HTR-8/SVneo (cell line): ENCODE measurements at places on chromosomes 1 and 21.

- DNase-seq: no peak
Measured at GRCh38 chr1:81408419-81408818, 392.3 kb upstream of the ADGRL2 start.

GRCh38 chr1:145997016-145997717 lies 788 bp upstream of the TXNIP start:
- DNase-seq: no peak

DNA sequence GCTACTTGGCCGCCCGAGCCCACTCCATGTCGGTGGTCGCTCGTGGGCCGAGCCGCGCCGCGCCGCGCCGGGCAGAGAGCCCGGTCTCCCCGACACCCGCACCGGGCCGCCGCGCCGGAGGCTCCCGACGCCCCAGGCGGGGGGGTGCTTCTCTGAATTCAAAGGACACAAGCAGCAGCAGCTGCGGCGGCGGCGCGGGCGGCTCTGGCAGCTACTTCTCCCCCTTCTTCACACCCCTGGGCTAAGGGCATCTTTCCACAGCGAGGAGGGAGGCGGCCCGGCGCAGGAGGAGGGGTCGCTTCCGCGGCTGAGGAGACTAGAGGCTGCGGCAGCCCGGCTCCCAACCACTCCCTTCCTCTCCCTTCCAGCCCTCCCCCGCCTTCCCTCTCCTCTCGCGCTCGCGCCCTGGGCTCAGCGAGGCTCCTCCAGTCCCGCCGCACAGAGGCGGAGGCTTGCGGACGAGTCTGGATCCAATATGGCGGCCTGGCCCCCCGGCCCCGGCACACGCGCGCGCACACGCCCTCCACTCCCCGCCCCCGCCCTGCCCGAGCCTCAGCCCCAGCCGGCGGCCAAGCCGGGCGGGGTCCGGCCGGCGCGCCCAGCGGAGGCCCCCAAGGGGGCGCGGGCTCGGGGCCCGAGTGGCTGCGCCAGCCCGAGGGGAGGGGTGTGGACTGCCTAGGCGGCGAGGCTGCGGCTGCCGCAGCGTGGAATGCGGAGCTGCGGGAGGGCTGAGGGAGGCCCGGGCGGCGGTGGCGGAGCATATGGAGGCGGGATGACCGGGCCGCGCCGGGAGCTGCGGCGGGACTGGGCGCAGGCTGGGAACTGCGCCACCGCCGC lies at the start of gene CDC42BPA:
TSS of gene CDC42BPA (minus strand) at position 477 of the 837 bp plus-strand sequence. CDS start 1,310 bp downstream, outside the sequence.
- peak; percentile 80 for DNase-seq

DNA sequence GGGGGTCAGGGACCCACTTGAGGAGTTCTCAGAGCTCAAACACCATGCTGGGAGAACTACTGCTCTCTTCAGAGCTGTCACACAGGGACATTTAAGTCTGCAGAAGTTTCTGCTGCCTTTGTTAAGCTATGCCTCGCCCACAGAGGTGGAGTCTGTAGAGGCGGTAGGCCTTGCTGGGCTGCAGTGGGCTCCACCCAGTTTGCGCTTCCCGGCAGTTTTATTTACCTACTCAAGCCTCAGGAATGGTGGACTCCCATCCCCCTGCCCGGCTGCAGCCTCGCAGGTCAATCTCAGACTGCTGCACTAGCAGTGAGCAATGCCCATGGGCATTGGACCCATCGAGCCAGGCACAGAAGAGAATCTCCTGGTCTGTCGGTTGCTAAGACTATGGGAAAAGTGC lies 706.4 kb downstream of the LRRIQ3 start:
- DNase-seq: no peak

GRCh38 chr1:17923666-17924065 lies 168.5 kb downstream of the ACTL8 start:
- DNase-seq: no peak

DNA sequence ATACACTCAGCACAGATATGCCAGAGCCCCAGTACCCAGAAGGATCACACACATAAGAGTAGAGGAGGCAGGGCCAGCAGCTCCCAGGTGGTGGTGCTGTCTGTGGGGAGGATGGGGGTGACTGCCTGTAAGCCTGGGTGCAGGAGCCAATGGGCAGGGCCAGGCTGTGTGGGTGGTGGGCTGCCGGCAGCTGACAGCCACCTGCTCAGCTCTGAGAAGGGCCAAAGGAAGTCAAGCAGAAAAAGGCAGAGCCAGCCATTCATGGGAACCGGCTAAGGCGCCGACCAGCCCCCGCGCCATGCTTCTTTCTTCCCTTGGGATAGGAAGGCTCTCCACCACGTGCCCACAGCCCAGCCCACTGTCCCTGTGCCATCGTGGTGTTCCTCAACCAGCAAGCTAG lies 14.1 kb downstream of the PIK3C2B start:
- no peak for DNase-seq

DNA sequence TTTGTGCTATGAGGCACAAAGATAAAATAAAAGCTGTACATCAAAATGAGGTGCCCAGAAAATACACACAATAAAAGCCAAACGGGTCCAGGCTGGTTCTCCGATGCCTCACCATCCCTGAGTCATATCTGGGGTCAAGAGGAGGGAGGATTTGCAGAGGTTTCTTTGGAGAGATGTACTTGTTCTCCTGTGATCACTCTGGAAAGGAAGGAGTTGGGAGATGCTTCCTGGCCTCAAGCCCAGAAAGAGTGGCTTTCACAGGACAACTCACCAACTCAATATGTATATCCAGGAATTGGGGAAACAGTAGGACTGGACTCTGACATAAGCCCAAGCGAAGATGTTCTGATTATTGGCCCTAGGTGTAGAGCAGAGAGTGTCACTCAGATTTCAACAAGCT lies 51.9 kb downstream of the DIPK1A start:
- DNase-seq: peak; percentile 56

DNA sequence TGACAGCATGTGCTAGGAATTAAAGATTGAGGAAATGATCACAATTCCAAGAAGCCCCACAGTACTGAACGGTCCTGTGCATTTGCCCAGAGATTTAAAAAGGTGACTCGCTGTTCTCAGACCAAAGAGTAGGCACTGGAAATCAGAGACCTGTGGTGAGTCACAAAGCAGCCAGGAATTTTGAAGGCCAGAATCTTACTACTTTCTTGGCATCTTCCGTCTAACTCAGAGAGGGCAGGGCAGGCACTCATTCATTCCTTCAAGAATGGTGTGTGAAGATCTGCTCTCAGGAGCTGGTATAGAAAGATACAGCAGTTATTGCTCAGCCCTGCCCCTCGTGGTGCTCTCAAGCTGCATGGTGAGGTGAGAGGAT lies 57.9 kb downstream of the BRINP2 start:
- DNase-seq: no peak

- DNase-seq: no peak
Measured at GRCh38 chr1:145846201-145846612, 777 bp downstream of the NUDT17 start.

DNA sequence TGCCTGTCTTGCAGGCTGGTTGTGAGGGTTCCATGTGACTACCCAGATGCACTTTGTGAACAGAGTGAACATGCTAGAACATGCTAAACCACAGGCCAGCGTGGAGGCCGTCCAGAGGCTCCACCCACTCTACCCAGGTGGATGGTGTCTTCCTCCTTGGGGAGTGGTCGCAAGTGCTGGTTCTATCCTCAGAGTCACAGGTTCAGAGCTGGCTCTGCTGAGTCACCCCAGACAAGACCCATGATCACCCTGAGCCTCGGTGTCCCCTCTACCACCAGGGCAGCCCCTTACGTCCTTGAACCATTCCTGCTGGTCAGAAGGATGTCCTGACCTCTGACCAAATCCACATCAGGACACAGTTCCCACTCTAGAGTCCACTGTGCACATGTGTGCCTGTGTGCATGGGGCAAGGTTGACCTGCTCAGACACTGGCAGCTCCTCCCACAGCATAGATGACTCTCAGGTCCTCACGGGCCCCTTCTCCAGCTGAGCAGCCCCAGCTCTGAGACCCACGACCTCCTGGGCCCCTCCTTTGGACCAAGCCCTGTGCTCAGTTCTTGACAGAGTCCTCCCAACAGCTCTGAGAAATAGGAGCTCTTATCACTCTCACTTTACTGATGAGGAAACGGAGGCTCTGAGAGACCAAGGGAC lies 391.8 kb downstream of the MATN1 start:
- no peak for DNase-seq
